ENCODE measurements at places on chromosomes 11 and 22.
A peak's percentile ranks its signal among the peaks of the same experiment; 100 is the strongest.

GRCh38 chr11:92284107-92284506, 59.5 kb downstream of the FAT3 start:
- DNase-seq: no peak

DNA sequence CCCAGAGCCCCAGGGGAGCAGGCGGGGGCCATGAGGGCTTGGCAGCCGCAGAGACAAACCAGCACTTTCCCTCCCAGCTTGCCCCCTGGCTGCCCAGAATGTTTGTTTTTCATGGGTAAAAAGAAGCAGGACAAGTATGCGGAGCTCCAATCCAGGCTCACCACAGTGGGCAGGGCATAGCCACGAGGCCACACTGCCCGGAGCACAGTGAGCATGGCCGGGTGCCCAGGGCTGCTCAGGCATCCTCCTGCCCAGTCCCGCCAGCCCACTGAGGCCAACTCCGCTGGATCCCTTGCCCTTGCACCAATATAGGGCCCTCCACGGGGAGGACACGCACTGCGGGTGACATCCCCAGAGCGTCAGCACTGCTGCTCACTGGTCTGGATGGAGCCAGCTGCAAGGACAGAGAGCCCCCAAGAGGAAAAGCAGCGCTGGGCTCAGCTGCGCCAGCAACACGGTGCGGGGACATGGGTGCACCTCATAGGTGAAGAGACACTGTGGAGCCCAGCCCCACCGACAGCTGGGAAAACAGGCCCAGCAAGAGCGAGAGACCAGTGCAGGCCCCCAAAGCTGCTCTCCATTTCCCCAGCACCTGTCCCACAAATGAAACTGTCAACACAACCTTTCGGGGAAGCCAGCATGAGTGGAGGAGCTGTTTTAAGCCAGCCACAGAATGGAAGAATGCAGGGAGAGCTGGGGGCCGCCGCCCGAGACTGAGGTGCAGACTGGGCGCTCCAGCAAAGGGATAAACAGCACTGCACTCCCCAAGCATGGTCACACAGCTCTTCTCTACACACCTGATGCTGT, 24.8 kb downstream of the ARVCF start:
- no peak for DNase-seq

- no peak for DNase-seq
Observed at GRCh38 chr22:37304595-37305343, 22.5 kb downstream of the CYTH4 start.

DNA sequence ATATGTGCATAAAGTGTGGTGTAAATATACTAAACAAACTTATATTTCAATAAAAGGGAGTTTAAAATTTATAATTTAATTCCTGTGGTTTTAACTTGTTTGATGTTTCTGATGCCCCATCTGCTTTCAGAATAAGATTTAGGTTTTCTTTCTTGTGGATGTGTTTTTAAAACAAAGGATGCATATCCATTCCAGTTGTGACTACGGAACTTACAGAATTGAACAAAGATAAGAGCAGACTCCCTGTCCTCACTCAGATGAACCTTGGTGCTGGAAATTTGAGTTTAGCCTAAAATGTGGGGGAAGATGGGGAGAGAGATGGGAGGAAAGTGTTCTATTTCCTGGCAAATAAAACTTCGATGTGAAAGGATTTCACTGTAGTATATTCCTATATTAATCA, 2.5 kb downstream of the FJX1 start:
- DNase-seq: no peak

GRCh38 chr11:2665526-2666400, 34.0 kb downstream of the KCNQ1OT1 start:
- DNase-seq: no peak

- no peak for DNase-seq
Observed at GRCh38 chr11:38330578-38330977, 1732.5 kb upstream of the RAG2 start.

GRCh38 chr22:17802822-17803221, 28.6 kb upstream of the BID start:
- DNase-seq: no peak

GRCh38 chr11:122093731-122094275, 22.2 kb downstream of the BLID start:
- no peak for DNase-seq

DNA sequence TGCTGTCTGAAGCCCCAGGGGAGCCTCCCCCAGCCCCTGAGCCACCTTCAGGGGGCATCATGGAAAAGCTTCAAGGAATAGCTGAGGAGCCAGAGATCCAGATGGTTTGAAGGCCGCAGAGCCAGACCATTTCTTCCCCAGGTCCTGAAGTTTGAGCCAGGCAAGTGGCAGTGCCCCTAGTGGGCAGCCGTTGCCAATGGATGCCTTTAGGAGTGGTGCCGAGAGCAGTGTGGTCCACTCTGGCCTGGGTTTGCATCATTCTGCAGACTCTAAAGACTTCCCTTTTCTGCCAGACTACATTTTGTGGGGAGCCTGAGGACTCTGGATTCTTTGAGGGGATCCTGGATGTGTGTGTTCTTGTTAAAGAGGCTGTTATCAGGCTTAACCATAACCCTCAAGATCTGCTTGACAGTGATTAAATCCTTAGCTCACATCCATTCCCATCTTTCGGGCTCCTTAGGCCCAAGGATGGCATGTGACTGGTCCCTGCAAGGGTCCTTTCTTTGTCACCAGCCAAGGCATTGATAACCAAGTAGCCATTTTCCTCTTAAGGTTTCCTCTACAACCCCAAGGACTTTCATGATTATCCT, 13.1 kb downstream of the HINFP start:
- no peak for DNase-seq

- DNase-seq: no peak
Observed at GRCh38 chr11:66591175-66591574, 1.7 kb downstream of the CCDC87 start.

DNA sequence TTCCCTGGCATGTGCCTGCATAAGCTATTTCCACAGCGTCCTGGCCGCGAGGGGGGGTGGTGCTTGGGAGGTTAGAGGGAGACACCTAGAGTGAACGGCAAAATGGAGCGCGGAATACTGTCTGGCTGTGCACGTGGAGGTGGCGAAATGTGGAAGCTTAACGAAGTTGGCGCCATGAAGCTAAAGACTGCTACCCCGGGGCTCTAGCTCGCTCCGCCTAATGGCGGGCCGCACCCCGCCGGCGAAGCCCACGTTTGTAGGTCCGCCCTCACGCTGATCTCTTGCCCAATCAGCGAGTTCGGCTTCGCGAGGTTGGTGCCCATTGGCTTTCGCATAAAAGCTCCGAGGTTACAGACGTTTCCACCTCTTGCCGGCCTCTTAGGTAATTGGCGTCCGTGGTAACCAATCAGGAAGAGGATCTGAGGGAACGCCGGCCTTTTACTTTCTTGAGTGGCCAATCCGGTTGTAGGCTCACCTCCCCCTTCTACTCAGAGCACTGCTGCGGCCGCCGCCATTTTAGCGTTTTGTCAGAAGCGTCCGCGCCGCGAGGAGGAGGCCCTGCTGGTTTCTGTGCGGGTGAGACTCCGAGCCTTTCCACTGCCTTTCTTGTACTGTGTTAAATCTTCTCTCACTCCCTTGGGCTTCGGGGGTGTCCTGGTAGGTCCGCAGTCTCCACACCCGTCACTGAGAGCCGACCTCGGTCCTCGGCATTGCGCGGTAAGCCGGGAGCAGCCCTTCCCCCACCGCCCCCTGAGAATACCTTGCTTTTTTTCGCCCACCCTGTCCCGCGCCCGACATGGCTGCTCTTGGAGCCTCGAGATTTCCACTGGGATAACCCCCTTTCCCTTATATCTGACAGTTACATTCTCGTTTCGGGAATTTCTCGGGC, at the start of gene RBM4:
RBM4 (plus strand) TSS at position 527 of the 889 bp plus-strand sequence. CDS start 1,009 bp downstream, outside the sequence.
- peak; percentile 91 for DNase-seq

GRCh38 chr11:45021001-45021400, 70.3 kb upstream of the TP53I11 start:
- DNase-seq: no peak

GRCh38 chr11:43837879-43838278, 42.8 kb upstream of the ALKBH3 start:
- DNase-seq: no peak

GRCh38 chr11:66713746-66714480, 15.1 kb downstream of the SPTBN2 start:
- DNase-seq: no peak

GRCh38 chr11:12144330-12145174, 34.2 kb downstream of the MICAL2 start:
- no peak for DNase-seq

- DNase-seq: no peak
Observed at GRCh38 chr22:50019316-50019715, 6.8 kb upstream of the IL17REL start.

DNA sequence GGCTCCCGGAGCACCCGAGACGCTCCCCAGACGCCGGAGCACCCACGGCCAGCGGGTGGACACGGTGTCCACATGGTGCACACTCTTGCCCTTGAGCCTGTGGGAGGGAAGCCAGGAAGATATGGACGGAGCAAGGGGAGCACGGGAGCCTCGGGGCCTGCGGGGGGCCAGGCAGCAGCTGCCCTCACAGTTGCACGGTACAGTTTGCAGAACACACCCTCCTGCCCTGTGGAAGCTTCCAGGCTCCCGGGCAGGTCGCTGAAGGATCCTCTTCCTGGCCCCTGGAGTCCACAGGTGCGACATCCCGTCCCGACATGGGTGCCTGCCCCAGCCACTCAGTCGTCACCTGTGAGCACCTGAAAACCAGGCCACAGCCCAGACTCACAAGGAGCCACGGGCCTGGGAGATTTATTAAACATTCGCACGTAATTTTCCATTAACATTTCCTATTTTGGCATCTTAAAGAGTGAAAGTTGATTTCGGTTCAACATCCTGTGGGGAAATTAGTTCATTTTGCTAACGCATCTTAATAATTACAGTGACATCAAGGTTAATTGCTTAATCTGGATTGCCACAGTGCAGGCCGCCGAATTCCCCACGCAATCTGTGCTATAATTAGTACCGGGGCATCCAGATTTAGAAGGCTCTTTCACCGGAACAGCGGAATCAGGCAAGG, 253.3 kb downstream of the BRD1 start:
- no peak for DNase-seq

GRCh38 chr22:29478326-29479276, 1.4 kb upstream of the NEFH start:
- no peak for DNase-seq

- DNase-seq: no peak
Observed at GRCh38 chr11:88536616-88537265, 199.2 kb upstream of the CTSC start.

GRCh38 chr22:31840585-31840984, 86.8 kb downstream of the DEPDC5 start:
- DNase-seq: no peak

DNA sequence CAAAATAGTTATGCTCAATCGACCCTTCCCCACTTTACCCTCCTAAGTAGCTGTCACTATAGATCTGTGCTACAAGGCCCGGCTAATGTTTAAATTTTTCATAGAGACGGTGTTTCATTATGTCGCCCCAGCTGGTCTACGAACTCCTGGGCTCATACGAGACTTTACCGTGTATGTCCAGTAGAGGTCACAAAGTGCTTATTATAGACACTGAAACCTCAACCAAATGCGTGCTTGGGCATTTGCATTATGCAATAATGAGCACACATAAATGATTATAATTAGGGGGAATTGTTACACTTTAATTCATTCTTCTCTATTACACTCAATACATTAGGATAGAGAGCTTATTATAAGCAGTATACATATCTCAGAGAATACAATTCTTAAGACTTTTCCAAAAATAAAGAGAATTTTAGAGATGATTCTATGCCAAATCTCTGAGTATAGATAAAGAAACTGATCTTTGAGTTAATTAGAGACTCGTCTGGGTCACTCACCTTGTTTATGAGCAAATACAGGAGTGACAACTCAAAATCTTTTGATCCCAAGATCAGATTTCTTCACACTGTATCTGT, 12.5 kb upstream of the MRPL16 start:
- DNase-seq: no peak

DNA sequence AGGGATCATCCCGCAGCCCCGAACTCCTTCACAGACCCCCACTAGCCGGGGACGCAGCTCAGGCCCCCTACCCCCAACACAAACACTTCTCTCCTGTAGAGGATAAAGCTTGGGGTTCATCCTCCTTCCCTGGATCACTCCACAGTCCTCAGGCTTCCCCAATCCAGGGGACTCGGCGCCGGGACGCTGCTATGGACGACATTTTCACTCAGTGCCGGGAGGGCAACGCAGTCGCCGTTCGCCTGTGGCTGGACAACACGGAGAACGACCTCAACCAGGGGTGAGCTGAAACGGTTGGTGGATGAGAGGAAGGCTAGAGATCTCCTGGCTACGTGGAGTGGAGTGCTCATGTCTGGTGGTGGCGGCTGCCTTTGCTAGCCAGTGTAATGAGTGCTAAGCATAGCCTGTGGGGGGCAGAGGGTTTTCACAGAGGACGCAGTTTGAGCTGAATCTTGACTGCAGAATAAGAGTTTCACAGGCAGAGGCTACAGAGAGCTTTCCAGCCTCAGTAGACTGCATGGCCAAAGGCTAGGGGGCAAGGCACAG, 580 bp downstream of the ILK start:
- DNase-seq: peak; percentile 56

GRCh38 chr11:45651156-45651555, 14.3 kb downstream of the CHST1 start:
- DNase-seq: no peak

- no peak for DNase-seq
Observed at GRCh38 chr11:118606844-118607228, 579 bp upstream of the PHLDB1 start.

GRCh38 chr22:42627981-42628380, 12.4 kb downstream of the ATP5MGL start:
- no peak for DNase-seq

- no peak for DNase-seq
Observed at GRCh38 chr11:69167916-69168691, 12.4 kb downstream of the SMIM38 start.

DNA sequence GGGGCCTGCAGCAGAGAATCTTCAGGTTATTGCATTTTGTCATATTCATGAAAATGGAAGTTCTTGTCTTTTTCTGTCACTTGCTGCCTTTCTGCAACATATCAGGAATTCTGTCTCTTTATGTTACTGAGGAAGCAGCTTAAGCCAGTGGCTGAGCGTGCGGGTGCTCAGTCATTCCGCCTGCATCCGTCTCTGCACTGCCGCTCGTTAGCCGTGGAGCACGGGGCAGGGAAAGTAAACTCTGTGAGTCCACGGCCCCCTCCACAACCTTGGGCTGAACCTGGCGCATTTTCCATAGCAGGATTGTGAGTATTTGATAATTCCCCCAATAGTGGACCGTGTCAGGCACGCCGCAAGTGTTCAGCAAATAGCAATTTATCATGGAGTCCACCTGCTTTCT, 1007.7 kb downstream of the BRD1 start:
- DNase-seq: no peak

Measured in activated CD8-positive, alpha-beta memory T cell treated with anti-CD3 and anti-CD28 coated beads, Interleukin-2, amount 50 U/mL, for 4 hours (primary cell).